HFFc6 (cell line): ENCODE measurements at places on chromosomes 3 and 15.

DNA sequence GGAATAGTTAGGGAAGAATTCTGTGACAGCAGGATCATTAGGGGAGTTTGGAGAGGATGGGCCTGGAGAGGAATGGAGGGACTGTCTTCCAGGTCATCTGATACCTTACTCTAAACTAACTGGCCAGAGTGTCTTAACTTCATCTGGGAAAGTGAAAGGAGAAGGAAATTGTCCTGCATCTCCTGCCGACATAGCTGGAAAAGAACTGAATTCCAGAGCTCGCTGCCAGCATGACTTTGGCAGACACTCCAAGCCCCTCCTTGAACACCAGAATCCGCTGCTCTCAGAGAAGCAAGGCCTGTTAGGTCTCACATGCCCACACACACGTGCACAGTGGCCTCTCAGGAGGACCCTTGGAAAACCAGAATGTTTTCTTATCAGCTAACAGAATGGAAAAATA lies 10.5 kb downstream of the ABI3BP start:
- DNase-seq, result peak; percentile 14
- H3K27me3 ChIP-seq, result no peaks in the 10 kb centered on the region
- peak overlapping the region; percentile 75 for H3K4me3 ChIP-seq
- H3K27ac ChIP-seq, result peak overlapping the region; percentile 72

DNA sequence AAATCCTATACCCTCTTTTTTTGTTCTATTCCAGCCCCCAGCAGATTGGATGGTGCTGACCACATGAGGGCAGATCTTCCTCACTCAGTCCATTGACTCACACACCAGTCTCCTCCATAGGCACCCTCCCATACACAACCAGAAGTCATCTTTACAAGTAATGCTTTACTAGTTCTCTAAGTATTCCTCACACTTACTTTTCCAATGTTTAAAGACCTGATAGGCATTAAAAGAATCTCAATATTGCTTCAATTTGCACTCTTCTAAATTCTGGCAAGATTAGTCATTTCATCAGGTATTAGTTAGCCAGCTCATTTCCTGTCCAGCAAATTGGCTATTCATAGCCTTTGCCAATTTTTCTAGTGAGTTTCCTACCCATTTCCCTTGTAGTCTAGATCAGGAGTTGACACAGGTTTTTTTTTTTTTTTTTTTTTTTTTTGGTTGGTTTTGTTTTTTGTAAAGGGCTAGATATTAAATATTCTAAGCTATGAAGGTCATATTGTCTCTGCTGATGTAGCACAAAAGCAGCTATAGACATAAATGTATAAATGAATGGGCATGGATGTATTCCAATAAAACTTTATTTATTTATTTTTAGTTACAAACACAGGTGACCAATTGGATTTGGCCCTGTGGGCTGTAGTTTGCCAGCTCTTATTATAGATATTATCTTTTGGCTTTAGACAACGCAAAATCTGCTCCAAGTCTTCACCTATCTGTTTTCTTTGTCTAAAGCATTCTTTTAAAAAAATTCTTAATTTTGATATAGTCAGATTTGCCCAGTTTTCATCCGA lies 76.1 kb downstream of the ABHD5 start:
- peak overlapping the region; percentile 5; the same call in 1 of the 2 replicates for H3K4me3 ChIP-seq
- H3K27me3 ChIP-seq, result no peaks in the 10 kb centered on the region; the same call in 1 of the 2 replicates
- H3K27ac ChIP-seq, result peak overlapping the region; percentile 72
- no peaks in the 10 kb centered on the region for H3K36me3 ChIP-seq

DNA sequence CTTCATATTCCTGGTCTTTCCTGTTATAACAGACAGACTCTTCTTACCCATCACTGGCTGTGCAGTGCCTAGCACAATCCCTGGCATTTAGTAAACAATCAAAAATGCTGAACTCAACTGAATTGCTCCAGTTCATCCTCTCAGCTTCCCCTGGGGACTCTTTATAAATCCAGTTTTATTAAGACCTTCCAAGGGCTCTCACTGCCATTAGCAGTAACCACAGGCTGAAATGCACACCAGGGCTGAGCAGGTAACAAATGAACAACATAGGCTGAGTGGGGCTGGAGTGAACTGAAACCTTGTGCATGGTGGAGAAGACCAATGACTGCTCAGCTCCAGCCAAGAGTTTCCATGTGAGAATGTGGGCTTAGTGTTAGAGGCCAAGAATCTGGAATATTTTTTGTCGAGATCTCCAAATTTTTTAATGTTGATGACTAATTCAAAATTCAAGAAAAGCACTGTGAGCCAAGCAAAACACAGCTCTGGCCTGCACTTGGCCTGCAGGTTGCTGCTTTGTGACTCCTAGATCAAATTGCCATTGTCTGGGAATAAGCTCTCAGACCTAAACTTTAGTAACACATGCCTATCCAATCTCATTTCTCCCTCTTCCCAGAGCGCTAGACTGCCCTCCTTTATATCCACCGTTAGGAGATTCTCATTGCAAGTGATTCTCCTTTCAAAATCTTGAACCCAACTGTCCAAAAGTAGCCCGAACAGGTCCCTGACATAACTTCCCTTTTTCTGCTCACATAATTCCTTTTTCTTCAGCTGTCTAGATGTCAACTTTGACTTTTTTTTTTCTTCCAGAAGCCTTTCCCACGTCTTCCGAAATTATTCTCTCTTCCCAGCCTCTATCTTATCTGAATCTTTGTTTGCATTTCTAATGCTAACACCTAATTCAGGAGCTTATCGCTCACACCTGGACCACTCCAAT lies 7.4 kb downstream of the SQOR start:
- peak overlapping the region; percentile 75 for H3K4me3 ChIP-seq
- H3K27ac ChIP-seq, result peak overlapping the region; percentile 91
- H3K4me1 ChIP-seq, result peaks cover 92% of the 10 kb centered on the region

- H3K27me3 ChIP-seq, result no peaks in the 10 kb centered on the region; the same call in 1 of the 2 replicates
- H3K36me3 ChIP-seq, result peaks cover 29% of the 10 kb centered on the region
- no peak for DNase-seq
Measured at GRCh38 chr15:51876169-51876568, 46.7 kb downstream of the TMOD3 start.

DNA sequence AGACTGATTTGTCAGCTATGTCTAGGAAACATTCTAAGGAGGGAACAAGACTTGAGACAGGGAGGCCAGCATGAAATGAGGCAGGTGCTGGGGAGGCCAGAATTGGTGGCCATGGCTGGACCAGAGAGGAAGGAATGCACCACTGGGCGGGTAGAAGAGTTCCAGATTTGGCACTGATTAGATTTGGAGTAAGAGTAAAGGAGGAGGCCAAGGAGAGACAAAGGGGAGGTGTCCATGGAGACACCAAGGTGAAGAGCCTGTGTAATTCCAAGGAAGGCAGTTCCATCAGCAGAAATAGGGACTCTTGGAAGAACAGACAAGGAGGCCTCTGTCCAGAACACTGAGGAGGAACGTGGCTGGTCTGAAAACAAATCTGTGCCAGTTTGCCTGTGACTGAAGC lies 1.8 kb downstream of the ARNT2 start:
- H3K36me3 ChIP-seq, result no peaks in the 10 kb centered on the region
- no peaks in the 10 kb centered on the region for H3K4me1 ChIP-seq
- no peak for DNase-seq
- peaks cover 55% of the 10 kb centered on the region for H3K27me3 ChIP-seq
- no peak overlapping the region for H3K4me3 ChIP-seq
- no peak overlapping the region for H3K27ac ChIP-seq

- no peak overlapping the region for H3K27ac ChIP-seq
- no peak overlapping the region for H3K4me3 ChIP-seq
- DNase-seq, result no peak
- no peaks in the 10 kb centered on the region for H3K36me3 ChIP-seq
Measured at GRCh38 chr3:128693696-128694095, 32.3 kb upstream of the RAB7A start.

DNA sequence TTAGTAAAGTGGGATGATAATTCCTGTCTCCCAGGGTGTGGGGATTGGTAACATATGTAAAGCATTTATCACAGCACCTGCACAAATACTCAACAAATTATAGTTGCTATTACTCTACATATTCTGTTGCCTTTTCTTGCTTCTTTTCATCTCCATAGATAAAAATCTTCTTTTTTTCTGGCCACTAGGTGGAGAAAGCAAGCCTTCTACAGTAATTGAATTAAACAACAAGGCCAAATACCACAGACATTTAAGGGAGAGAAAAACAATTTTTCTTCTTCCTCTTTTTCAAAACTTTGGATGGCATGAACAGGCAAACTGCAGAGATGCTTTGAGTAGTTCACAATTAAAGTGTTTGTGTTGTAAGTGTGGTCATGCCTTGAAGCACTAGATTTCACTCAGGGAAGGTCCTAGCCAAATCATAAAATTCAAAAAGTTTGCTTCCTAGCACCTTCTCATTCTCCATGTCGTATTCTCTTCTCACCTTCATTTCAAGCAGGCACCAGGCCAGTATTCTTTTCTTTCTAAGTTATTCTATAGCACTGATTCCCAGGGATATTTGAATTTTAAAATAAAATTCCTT lies 493.4 kb upstream of the TGFBR2 start:
- peaks cover 20% of the 10 kb centered on the region for H3K4me1 ChIP-seq
- no peaks in the 10 kb centered on the region for H3K36me3 ChIP-seq
- H3K4me3 ChIP-seq, result no peak overlapping the region
- DNase-seq, result peak; percentile 64

DNA sequence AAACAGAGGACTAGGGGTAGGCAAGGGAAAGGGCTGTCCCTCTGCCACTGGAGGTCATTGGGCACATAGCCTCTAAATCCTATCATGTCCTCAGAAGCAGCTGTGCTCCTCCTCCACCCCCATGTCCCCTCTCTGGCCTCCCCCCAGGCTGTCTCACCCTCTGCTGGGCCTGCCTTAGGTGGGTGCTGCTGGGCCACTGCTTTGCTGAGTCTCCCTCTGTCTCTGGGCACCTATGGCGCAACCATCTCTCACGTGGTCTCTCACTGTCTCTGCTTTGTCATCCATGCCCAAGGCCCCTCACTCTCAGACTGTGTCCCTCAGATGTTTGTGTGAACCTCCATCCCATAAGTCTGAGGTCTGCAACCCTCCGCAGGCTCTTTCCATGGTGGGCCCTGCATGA lies 35.0 kb upstream of the IQCF6 start:
- H3K27ac ChIP-seq, result no peak overlapping the region
- H3K4me3 ChIP-seq, result no peak overlapping the region
- H3K36me3 ChIP-seq, result no peaks in the 10 kb centered on the region
- H3K27me3 ChIP-seq, result peaks cover 16% of the 10 kb centered on the region
- no peak for DNase-seq

DNA sequence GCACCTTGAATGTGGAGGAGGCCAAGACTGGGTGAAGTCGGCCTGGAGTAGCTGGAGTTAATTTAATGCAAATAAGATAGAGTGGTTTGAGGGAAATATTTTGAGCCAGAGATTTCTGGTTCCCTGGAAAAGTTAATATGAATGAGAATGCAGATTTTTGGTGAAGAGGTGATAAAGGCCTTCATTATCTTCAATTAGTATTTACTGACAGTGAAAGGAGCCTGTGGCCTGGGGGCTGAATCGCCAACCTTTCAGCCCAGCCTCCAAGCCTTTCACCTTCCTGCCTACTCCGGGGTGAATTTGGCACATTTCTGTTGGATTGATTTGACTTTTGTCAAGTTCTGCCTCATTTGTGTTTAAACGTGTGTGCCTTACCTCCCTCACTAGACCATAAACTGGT lies 147.8 kb downstream of the SOX2 start:
- H3K27ac ChIP-seq, result no peak overlapping the region
- H3K4me3 ChIP-seq, result no peak overlapping the region
- H3K36me3 ChIP-seq, result no peaks in the 10 kb centered on the region; the same call in 1 of the 2 replicates

DNA sequence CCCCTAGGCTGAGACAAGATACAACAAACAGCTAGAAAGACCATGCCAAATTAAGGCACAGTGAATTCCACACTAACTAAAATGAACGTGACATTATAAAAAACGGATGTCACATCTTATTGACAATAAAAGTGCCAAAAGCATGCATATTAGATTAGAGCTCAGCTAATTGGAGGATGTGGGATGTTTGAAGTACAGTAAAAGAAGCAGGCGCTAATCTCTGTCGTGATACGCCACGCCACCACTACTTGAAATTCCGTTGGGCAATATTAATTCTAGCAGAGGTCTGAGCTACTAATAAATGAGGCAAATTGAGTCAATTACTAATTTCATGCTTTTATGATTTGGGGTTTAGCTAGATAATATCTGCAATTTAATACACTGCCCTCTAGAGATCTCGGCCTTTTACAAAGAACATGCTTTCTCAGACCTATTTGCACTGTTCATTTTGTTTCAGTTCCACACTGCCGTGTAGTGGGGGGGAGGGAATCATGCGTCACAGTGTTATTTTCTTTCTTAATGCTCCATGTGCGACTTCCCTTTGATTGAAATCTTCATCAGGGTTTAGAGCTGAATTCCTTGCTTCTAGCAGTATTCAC lies 52.9 kb upstream of the ROBO2 start:
- H3K27me3 ChIP-seq, result no peaks in the 10 kb centered on the region
- no peak overlapping the region for H3K4me3 ChIP-seq
- H3K27ac ChIP-seq, result no peak overlapping the region
- DNase-seq, result no peak
